A549 treated with CpdA at 1 μM for 4 hours (cell line): ENCODE measurements at places on chromosomes 7 and 10. TPM values are rescaled to one million over a fixed set of nuclear protein-coding genes. Genes with fewer than 3 reads are reported as not detected.

Gene SLC18A2
- total RNA-seq: 0.05 to 0.06 TPM (median 0.06 TPM) in 3 of 5 replicates, not detected in the others

Gene PNLIPRP3
- not detected in 5 replicates for total RNA-seq

Gene SOSTDC1
- not detected in 5 replicates for total RNA-seq

Gene AFAP1L2
- total RNA-seq: 20.9 to 28.2 TPM (median 27.3 TPM) in 5 replicates

Gene PRKG1
- not detected in 5 replicates for total RNA-seq
